Activated CD4-positive, alpha-beta T cell treated with anti-CD3 and anti-CD28 coated beads for 4 hours (primary cell): ENCODE measurements at places on chromosomes 7 and 10.

GRCh38 chr10:129965959-129966358, 1.9 kb upstream of the EBF3 start:
- DNase-seq: no peak

DNA sequence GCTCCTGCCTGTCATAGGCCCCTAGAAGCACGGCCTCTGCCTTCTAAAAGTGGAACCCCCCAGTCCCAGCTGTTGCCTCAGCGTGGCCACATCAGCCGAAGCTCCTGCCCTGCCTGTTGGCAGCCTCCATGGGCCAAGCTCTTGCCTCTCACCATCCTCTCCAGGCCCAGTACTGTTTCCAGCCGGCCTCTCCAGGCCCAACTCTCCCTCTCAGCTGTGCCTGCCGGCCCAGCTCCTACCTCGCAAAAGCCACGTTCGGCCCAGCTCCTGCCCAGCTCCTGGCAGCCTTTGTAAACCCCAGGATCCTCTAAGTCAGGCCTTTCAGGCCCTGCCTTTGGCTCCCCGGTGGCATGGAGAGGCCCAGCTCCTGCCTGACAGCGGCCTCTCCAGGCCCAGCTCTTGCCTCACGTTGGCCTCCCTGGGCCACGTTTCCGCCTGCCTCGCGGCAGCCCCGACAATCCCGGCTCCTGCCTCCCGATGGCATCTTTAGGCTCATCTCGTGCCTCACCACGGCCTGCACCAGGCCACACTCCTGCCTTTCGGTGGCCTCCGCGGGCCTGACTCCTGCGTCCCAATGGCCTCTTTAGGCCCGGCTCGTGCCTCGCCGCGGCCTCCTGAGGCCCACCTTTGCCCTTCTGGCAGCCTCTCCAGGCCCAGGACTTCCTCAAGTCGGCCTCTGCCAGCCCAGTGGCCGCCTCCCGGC, 17.5 kb upstream of the TMEM248 start:
- no peak for DNase-seq

DNA sequence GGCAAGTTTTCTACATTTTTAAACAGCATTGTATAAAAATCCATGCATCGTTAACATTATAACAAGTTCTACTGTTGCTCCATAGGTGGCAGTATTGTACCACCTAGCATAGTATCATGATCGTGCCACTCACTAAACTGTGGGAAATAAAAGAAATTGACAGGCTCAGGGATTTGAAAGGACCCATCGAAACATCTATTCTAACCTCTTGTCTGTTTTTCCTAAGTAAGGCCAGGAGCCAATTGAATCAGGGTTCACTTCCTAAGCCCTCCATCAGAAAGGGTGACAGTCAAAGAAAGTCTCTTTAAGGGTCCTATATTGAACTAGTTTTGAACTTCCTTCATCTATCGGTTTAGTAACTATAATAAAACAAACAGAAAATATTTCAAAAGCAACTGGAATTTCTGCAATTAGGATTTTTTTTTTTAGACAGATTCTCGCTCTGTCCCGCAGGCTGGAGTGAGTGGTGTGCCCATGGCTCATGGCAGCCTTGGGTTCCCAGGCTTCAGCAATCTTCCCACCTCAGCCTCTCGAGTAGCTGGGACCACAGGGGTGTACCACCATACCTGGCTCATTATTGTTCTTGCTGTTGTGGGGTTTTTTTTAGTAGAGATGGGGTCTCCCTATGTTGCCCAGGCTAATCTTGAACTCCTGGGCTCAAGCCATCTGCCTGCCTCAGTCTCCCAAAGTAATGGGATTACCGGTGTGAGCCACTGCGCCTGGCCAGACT, 9.4 kb downstream of the HACD1 start:
- DNase-seq: no peak

GRCh38 chr10:111835574-111835973, 348.0 kb downstream of the GPAM start:
- DNase-seq: no peak

- no peak for DNase-seq
Measured at GRCh38 chr7:27339478-27339877, 96.9 kb downstream of the EVX1 start.

DNA sequence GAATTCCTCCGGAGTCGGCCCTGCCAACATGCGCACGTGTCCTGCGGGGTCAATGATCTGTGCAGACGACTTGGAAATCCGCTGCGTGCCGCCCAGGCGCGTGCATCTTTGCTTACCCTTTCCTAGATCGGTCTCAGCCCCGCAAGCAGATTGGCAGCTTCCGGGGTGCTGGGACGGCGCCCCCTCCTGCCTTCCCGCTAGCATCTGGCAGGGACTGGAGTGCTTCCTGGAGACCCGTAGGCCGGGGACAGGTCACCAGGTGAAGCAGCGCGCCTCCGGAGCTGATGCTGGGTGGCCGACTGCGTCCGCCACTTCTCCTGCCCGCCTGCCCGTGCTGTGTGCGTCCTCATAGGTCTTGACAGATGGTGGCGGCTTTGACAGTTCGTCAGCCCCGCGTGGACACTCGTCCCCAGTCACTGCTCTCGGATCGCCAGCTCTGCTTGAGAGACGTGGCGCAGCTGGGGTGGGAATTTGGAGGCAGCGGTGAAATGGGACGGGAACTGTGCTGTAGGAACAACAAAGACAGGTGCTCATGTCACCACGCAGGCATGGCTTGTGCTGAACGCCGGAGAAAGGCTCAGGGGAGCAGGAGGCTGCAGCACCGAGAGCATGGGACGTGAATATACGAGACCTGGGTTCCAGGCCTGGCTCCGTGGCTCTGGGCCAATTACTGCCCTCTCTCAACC, 21.9 kb upstream of the KCNK18 start:
- DNase-seq: no peak

DNA sequence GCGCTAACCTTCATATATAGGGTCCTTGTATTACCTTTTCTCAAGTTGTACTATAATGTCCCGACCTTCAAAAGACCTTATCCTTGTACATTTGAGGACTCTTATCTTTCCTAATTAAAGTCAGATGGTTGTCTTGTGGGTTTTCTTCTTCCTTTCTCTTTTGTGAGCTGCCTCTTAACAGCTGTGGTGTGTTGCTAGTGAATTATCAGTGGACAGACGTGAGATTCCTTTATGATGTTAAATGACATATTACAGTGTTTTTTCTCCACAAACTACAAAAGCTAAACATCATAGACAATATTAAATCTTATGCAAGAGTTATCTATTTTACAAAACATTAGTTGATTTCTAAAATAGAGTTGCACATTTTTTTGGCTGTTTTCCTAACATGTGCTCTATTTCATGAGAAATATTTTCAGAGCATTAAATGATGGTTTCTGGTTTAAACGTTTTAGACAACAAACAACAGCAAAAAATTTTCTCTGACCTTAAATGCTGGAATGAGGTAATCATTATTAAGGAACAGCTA, 272.2 kb upstream of the NPVF start:
- DNase-seq: no peak

GRCh38 chr7:87116315-87116714, 35.9 kb upstream of the DMTF1 start:
- DNase-seq: no peak

GRCh38 chr10:129329385-129330055, 137.5 kb upstream of the MGMT start:
- no peak for DNase-seq

DNA sequence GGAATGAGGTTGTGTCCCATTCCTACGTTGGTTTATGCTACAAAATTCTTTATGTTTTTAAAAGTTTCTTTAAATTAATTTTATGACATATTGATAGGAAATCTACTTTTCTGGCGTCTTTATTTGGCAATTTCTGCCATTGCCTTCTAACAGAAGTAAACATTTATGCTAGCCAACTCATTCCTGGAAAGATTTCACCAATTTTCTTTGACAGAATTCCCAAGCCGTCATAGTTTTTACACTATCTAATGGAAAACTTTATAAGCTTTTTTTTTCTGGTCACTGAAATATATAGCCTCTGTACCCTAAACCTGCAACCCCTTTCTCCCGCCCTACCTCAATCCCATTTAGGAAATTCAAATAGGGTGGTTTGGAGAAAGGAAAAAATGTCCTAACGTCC, 6.1 kb upstream of the TCAF1 start:
- DNase-seq: no peak

DNA sequence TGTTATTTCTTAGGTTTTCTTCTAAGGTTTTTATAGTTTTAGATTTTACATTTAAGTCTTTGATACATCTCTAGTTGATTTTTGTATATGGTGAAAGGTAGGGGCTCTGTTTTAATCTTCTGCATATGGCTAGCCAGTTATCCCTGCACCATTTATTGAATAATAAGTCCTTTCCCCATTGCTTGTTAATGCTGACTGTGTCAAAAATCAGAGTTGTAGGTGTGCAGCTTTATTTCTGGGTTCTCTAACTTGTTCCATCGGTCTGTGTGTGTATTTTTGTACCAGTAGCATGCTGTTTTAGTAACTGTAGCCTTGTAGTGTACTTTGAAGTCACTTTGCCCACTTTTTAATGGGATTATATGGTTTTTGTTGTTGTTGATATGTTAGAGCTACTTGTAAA, 37.9 kb upstream of the FAM13C start:
- no peak for DNase-seq

DNA sequence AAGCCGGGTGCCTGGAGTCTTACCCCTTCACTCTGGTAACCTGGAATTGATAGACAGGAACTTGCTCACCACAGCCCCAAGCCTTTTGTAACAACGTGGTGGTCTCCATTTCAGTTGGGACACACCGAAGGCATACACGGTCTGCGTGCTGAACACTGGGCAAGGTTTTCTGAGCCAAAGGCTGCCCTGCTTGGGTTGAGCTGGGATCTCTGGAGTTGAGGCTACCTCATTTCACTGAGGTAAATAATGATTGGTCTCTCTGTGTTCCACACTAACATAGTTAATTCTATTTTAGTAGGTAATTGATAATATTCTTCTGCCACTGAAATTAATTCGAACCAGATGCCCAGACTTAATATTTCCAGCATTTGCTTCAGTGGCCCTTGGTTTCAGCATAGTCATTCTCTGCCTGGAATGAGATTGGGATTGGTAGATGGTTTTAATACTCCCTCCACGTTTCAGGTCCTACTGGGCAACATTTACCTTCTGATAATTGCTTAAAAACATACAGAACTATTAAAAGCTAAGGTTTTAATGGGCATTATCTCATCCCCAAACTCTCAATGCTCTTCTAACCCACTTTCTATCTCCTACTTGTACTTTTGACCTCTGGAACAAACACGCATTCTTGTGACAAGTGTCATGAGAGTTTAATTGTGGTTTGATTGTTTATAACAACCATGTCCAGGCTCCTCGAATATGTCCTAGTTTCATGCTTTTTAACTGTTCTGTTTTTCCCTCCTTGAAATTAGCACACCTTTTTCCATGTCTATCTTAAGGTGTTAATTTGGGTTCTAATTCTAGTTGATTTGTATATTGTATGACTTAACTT, 202.3 kb upstream of the KLF6 start:
- DNase-seq: no peak

- DNase-seq: no peak
Measured at GRCh38 chr7:11239316-11239715, 265.6 kb downstream of the PHF14 start.

DNA sequence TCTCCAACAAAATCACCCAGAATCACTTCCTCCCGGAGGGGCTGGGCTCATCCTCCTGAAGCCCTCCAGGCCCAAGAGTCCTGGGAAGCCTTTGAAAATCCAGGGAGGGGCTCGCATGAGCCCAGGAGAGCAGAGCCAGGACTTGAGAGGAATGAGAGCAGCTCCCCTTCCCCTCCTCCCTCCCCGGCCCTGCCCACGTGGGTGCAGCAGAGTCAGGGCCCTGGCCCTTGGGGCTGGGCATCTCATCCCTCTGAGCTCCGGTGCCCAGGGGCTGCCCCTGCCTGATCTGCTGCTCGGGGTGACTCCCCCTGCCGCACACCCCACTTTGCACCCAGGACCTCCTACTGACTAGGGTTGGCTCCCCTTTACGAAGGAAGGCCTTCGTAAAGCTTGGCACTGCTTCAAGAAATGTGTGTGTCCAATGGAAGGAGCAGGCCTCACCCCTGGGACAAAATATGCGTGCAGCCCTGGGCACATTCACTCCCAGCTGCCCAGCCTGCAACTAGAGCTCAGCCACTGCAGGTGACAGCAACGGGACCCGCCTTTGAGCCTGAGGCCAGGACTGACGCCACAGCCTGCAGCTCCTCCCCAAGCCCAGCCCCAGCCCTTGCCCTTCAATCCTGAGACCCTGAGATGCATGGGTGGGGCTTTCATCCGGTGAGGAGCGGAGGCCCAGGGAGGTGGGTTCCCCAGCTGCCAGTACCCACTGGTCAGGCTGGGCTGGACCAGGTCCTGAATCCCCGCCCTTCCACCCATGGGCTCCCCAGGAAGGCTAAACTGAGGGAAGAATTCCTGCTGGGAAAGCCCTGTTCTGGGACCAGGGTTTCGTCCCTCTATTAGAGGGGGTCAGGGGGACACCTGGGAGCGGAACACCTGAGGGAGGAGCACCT, 21.8 kb downstream of the PWWP2B start:
- no peak for DNase-seq

- DNase-seq: no peak
Measured at GRCh38 chr10:17038627-17039026, 91.0 kb downstream of the CUBN start.

DNA sequence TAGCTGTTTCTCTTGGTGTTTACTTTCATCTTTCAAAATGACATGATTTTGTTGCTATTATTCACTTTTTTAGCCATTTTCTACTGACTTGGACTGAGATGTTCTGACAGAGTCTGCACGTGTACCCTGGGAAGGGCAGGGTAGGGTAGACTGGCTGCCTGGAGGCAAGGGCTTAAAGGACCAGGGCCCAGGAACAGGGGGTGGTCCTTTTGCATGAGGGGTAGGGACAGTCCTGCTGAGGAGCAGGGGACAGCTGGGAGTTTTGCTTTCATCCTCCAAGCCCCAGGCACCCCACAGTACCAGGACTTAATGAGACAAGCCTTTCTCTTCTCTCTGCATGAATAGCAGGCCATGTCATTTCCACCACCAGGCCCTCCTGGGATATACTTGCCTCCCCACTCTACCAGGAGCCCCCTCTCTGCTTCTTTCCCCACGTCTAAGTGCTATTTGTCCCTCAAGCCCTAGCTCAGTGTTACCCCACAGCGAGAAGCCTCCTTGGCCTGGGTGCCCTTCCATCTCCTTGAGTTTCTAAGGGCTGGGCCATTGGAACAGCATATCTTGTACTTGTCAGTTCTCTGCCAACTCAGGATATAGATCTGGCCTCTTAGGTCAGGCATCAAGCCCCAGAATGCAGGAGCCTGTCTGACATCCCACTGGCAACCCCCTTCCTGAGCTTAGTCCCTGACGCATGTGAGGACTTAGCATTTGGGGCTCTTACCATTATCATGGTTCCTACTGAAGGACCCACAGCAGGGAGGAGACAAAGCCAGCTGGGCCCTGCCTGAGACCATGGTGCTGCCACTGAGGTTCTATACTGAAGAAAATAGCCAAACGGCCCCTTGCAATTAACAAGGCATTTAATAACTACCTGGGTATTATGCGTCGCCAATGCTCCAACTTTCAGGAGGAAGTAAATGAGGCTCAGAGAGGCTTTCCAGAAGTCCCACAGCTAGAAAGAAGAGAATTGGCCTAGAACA, 78.4 kb upstream of the UNC5B start:
- DNase-seq: no peak

GRCh38 chr10:101839416-101840063, 4.1 kb downstream of the KCNIP2 start:
- DNase-seq: peak; percentile 64

GRCh38 chr10:32939296-32940111, 18.5 kb downstream of the ITGB1 start:
- DNase-seq: no peak

GRCh38 chr7:100091411-100092181, 2.8 kb downstream of the COPS6 start:
- DNase-seq: no peak
